ENCODE measurements at places on chromosomes 7 and 10.

GRCh38 chr10:100333661-100334440 is 3.8 kb upstream of the PKD2L1 start:
- no peak for DNase-seq

- DNase-seq = no peak
These were observed 12.2 kb upstream of the WDR11 start for GRCh38 chr10:120838941-120839340.

GRCh38 chr10:103540722-103541121 is 47.2 kb downstream of the NEURL1 start:
- no peak for DNase-seq

- DNase-seq = no peak
These were observed 61.0 kb downstream of the VTI1A start for GRCh38 chr10:112507988-112508387.

DNA sequence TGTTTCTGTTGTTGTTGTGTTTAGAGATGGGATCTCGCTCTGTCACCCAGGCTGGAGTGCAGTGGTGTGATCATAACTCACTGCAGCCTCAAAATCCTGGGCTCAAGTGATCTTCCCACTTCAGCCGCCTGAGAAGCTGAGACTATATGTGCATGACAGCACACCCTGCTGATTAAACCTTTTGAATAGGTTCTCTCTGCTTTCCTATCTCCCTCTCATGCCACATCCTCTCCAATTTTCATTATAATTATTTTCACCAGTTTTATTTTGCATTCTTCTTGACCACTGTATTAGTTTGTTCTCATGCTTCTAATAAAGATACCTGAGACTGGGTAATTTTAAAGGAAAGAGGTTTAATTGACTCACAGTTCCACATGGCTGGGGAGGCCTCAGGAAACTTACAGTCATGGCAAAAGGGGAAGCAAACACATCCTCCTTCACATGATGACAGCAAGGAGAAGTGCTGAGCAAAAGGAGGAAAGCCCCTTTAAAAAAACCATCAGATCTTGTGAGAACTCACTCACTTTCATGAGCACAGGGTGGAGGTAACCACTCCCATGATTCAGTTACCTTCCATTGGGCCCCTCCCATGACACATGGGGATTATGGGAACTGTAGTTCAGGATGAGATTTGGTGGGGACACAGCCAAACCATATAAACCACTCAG is 12.9 kb downstream of the AGK start:
- no peak for DNase-seq

DNA sequence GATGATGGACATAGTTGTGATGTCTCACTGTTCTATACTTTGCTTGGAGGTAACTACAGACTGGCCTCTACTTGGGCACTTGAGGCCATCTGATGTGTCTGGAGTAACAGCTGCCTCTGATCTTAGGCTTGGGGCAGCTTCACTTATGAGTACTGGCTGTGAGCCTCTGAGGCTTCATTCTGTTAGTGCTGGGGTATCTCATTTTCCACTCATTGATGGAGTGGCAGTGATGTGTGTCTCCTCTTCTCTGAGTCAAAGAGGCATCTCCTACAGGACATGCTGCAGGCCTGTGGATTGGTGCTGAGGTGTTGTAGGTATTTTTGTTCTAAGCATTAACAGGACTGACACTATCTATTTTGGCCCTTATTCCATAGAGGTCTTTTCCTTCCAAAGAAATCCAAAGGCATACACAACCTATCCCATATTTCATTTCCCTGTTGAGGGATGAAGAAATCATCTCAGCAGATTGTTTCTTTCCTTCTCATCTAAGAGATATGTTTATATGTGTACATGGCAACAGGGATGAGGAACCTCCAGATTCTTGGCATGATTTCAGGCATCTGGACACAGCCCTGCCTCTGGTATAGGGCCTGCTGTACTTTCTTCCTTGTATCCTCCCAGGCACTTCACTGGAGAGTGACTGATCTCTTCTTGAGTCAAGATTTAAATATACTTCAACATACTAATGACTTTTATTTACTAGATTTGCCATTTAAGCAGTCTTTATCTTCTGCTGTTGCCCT is 65.7 kb upstream of the NOBOX start:
- DNase-seq = no peak

- no peak for DNase-seq
These were observed 26.2 kb downstream of the PAPOLB start for GRCh38 chr7:4835398-4836205.

DNA sequence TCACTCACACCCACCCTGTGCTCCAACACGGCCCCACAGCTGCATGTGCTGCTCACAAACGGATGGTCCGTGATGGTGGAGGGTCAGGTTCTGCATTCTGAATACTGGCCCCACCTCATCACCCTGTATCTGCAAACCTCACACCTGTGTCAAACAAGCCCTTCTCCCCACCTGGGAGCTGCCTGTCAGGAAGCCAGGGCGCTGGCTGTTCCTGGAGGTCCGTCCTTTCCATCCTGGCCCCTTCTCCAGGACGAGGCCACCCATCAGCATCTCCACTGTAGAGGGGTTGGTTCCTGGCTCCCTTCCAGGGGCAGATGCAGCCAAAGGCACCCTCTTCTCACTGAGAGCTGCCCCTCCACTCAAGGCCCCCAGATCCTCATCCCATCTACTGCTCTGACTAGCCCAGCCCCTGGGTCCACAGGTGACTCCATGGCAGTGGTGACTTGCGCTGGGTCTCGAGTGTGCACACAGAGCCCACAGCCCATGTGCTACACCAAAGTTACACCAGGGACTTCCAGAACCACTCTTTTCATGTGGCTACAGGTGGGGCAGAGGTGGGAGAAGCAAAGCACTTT is 229.4 kb downstream of the TNS3 start:
- DNase-seq = no peak

DNA sequence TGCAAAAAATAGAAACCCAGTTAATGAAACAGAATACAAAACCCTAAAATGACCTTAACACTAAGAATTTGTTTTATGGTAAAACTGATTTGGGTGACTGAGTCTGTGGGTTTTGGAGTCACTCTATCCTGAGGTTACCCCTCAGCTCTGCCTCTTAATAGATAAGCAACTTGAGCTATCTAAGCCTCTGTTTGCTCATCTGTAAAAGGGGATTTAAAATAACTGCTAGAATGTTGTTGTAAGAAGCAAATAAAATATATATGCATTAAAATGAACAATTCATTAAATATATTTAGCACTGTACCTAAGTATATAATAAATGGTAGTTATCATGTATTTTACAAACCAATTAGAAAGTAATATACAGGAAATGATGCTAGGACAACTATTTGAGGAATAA is 115.4 kb downstream of the CABCOCO1 start:
- DNase-seq = no peak

- DNase-seq = no peak
These were observed 32.5 kb upstream of the OCM2 start for GRCh38 chr7:98022531-98022930.

DNA sequence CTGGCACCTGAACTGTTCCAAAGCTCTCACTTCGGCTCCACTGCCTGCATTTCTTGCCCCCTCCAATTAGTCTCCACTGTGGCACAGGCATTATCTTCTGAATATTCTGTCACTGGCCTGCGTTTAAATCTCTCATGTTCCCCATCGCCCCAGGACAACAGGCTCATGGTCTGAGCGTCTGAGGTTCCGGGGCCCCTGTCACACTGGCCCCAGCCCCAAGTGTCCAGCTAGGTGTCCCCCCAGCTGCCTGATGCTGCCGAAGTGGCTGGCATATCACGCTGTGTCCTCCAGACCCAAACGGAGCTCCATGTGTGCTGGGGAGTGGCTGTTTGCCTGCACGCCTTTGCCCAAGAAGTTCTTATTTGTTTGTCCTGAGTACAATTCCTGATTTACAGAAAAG is 135.4 kb downstream of the TACC2 start:
- DNase-seq = no peak

- DNase-seq = no peak
These were observed 26.7 kb upstream of the CRHR2 start for GRCh38 chr7:30708983-30709382.

DNA sequence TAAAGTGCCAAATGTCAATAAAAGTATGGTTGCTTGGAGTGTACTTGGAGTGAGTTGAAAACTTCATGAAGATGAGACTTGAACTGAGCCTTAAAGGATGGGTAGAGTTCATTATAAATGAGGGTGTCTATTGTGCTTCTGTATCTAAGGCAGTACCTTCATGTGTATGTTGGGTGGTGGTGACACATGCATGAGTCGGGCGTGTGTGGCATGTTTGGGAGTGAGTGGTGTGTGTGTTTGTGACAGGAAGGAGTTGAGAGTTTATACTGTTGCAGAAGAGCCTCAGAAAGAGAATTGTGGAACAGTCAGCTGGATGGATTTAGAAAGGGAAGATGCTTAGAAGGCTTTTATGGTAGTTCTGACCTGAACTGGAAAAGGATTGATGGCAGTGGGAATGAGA is 6.0 kb upstream of the ZRANB1 start:
- DNase-seq = no peak

GRCh38 chr10:55873485-55873884 is 487.6 kb downstream of the ZWINT start:
- DNase-seq = no peak

- no peak for DNase-seq
These were observed 22.4 kb downstream of the SND1 start for GRCh38 chr7:127674361-127674760.

DNA sequence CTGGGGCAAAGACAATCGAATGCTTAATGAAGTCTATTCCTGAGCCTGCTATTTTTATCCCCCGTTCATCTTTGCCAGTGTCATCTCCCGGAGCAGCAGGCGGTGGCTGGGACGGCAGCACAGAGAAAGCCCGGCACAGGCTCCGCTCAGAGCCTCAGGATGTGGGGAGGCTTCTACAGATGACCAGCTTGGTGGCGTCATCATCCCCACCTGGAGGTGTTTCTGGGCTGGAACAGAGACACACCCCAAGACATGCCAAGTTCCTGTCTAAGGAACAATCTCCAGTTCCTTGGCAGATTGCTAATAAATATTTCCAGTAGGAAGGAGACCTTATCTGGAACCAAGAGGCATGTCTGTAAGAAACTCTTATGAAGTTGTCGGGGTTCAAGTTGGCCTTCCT is 552.4 kb upstream of the MGMT start:
- no peak for DNase-seq

GRCh38 chr10:104774234-104774633 is 133.1 kb downstream of the SORCS3 start:
- no peak for DNase-seq

DNA sequence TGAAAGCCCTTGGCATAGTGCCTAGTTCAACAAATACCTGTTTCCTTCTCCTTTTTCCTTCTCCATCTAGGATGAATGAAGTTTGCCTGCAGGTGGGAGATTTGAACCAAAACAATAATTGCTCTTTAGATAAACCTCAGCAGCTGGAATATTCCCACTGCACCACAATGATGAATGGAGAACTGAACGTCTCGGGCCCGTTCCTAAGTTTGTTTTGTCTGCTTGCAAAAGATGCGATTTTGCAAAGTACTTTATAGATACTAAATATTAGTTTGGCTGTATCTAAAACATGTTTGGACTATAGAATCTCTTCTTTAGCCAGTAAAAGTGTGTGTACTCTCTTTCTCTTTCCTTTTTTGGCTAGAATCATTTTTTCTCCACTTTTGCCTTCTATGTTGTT is 75.8 kb upstream of the BMPER start:
- no peak for DNase-seq

GRCh38 chr7:96410126-96410839 is 88.4 kb upstream of the SLC25A13 start:
- no peak for DNase-seq

- no peak for DNase-seq
These were observed 172.2 kb upstream of the NEBL start for GRCh38 chr10:21069278-21069677.

DNA sequence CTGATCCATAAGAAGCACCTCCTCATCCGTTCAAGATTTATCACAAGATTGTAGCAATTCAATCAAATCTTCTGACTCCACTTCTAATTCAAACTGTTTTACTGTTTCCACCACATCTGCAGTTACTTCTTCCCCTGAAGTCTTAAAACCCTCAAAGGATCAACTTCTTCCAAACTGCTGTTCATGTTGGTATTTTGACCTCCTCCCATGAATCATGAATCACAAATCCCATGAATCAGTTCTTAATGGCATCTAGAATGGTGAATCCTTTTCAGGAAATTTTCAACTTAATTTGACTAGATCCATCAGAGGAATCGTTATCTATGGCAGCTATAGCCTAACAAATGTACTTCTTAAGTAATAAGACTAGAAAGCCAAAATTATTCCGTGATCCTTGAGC is 122.3 kb downstream of the IMMP2L start:
- no peak for DNase-seq

DNA sequence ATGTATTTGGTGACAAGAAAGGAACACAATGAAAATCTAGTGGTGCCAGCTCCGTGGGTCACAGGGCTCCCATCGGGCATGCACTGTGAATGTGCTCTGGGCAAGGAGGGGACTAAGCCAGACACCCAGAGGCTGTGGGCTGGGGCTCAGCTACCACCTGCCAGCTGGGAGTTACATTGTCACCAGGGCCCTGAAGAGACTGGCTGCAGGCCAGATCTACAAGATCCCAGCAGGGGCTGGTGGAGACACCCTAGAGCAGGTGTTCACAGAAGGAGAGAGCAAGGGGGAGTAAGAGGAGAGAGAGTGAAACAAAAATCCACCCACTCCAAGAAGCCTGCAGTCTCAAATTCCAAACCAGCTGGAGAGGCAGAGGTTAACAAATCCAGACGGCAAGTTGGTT is 116.6 kb upstream of the ADCY1 start:
- no peak for DNase-seq

DNA sequence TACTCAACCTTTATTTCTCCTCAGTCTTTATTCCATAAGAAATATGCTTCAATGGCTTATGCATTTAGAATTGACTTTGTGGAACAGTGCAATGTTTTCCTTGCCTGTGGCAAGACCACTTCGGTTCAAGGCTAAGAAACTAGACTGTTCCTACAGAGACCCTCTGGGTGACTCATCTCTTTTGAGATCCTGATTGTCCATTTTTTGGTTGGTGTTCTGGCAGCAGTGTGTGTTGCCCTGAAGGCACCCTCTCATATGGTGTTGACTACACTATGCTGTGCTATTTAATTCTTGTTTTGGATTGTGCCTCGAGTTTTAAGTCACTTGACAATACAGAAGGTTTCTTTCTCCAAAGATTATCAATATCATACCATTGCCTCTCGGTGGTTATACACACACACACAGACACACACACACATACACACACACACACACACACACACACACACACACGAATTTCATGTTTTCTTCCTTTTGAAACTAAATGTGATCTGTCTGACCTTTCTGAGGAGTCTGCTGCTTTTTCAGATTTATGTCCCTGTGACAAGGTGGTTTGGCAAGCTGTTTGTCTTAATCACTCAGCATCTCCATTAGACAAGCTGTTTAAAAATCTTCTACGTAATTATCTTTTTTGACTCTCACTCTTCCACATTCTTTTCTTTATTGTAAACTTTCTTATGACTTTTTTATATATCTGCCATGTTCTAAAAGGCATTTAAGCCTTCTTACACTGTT is 187.2 kb downstream of the VTI1A start:
- no peak for DNase-seq

GRCh38 chr10:78148216-78148960 is 114.7 kb downstream of the RPS24 start:
- no peak for DNase-seq

DNA sequence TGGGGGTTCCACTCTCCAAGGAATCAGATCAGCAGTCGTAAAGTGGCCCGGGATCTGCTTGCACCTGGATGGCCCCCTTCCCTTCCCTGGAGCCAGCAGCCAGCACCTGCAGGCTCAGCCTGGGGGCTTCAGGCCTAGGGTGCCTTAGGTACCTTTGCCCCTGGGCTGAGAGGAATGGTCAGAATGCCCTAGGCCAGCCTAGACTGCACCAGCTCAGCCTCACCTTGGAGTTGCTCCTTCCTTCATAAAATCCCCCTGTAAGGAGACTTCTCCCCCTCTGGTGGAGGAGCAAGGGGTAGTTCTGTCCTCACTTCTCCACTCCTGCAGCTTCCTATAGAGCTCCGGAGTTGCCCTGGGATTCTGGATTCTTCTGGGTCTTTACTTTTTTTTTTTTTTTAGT is 32.4 kb upstream of the LBX1 start:
- DNase-seq = no peak

Measured in GDM1 (cell line).